Daoy (cell line): ENCODE measurements at places on chromosomes 13 and 19. TPM values are rescaled to one million over a fixed set of nuclear protein-coding genes. Genes with fewer than 3 reads are reported as not detected.

GJB6 gene
- not detected in 2 replicates for total RNA-seq

DNA sequence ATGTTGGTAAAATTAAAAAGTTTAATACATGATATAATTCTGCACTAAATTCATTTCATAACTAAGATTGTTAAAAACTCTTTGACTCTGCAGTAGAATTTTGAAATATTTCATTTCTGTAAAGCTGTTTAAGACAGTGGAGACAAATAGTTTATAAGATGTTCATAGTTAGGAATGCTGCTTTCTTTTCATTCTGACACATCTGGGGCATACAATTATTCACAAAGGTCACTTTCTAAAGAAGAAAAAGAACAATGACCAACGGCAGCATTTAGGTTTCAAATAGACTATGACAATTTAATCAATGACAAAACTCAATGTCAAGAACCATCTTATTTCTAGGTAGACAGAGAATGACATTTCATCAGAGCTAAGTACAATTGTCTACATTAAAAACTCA lies 1422.1 kb downstream of the PCDH9 start:
- no peak for DNase-seq

GRCh38 chr19:2255982-2256685 lies at the start of gene JSRP1:
JSRP1 (minus strand) TSS chr19:2256417; CDS start chr19:2255314, 1,103 bp downstream.
- peak; percentile 7 for DNase-seq

DNA sequence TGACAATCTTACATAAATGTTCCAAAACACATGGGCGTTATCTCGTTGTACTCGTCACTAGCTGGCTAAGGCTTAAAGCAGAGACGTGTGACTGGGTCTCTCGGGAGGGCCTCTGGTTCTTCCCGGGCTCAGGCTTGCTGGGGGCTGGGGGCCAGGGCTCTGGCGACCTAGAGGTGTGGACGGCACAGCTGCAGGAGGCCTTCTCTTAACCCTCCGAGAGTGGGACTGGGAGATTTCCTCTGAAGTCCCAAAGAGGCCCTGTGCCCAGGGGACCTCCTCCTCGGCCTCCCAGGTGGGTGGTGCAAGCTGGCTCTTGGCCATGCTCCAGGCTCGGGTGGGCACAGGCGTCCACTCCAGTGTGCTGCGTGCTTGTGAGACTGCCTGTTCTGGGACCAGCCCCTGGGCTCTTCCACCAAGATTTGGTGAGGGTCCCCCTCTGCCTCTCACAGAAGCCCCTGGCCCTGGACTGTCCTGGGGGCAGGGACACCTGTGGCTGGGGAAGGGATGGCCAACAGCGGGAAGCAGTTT lies 2.2 kb downstream of the CAPS start:
- DNase-seq = no peak

SHC2 gene
- total RNA-seq = 0.11 TPM in 1 of 2 replicates, not detected in the other

ZNF554 gene
- 1.7 and 1.9 TPM in 2 replicates for total RNA-seq

GRCh38 chr19:9917321-9917720 lies 19.0 kb downstream of the OLFM2 start:
- peak; percentile 76 for DNase-seq

- no peak for DNase-seq
These were observed 25.8 kb downstream of the COL4A1 start for GRCh38 chr13:110280985-110281688.

DNA sequence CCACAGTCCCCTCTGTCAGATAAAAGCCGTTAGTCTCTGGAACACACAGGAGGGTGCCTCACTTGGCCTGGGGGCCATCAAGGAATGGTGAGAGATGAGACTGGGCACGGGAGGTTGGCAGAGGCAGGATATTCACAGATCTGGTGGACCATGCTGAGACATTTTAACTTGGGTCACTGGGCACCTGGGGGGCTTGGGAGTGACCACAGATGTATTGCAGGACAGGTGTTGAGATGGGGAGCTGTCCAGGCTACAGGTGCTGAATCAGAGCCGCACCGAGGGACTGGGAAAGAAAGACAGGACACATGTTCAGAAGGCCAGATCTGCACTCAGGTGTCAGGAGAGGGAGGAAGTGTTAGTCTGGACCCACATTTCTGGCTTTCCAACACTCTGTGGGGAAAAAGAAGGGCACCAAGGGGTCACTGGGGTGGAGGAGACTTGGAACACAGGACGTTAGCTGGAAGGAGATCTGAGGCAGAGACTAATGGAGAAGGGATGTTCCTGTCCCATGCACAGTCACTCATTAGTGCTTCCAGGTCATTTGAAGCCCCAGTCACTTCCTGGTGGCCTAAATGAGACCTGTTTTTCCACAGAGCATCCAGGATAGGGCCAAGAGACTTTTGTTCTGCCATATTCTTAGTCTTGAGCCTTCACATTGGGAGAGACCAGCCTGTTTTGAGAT lies 56.1 kb downstream of the CHST8 start:
- no peak for DNase-seq

DNA sequence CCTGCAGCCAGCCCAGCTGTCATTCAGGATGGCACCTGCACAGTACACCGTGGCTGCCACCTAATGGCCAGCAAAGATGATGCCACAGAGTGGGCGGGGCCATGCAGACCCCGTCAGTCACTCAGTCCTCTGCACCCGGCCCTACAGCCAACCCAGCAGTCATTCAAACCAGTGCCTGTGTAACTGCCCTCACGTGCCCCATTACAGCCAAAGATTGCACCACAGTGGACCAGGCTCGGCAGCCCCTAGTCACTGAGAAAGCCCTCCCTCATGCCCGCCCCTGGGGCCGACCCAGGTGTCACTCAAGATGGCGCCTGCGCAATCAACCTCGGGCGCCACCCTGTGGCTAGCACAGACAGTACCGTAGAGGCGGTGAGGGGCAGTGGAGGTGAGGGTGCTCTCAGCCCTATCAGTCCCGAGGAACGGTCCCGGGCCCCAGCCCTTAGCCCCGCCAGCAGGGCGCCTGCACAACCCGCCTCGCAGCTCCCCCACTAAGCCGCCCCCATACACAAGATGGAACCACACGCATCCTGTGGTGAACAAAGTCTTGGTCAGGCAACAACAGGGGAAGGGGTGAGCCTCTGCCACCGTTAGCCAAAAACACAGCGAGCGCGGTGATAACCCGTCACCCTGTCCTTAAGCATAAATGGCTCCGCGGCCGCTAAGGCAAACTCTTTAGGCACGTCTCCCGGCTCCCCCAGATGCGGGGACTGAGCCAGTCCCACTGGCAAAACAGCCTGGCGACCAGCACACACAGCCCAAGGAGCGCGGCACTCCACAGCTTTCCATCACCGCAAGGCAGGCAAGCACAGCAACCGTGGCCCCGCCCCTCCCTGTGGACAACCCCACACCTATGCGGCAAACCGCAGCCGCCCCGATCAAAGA lies 2.3 kb downstream of the PEG3 start:
- peak; percentile 88 for DNase-seq

RFPL4A gene
- 64.2 and 89.1 TPM in 2 replicates for total RNA-seq

DNA sequence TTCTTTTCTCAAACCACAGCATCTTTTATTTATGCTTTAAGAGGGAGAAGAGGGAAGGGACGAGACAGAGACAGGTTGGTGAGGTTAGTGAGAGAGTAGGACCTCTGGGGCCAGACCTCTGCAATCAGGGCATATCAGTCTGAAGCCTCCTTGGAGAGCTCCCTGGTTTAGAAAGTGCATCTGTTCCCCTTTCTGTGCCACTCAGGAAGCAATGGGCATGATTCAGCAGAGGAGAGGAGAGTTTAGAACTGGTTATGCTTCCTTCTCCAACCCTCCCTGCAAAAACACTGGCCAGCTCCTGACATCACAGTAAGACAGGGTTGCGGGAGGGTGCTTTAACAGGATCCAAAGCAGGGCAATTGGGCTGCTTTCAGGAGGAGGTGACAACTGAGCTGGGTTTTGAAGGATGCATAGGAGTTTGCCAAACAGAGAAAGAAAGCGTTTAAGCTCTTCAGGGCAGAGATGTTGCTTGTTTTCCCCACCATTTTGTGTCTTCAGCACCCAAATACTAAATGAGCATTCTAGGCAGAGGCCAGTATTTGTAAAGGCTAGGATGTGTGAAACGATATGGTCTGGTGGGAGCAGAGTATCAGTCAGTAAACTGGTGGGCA lies 33.1 kb downstream of the CERS4 start:
- DNase-seq = no peak

SRRM5 gene
- not detected in 2 replicates for total RNA-seq

DNA sequence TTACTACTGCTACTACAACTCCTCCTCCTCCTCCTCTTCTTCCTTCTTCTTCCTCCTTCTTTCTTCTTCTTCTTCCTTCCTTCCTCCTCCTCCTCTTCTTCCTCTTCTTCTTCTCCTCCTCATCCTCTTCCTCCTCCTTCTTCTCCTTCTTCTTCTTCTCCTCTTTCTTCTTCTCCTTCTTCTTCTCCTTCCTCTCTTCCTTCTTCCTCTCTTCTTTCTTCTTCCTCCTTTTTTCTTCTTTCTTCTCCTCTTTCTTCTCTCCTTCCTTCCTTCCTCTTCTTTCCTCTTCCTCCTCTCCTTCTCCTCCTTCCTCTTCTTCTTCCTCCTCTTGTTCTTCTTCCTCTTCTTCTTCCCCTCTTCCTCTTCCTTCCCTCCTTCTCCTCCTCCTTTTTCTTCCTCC lies 94.7 kb upstream of the MYO16 start:
- DNase-seq = no peak

THSD1 gene
- total RNA-seq = 2.7 and 4.0 TPM in 2 replicates

MISP3 gene
- 0.29 and 1.3 TPM in 2 replicates for total RNA-seq

CACNG8 gene
- 0.48 and 2.9 TPM in 2 replicates for total RNA-seq

DNA sequence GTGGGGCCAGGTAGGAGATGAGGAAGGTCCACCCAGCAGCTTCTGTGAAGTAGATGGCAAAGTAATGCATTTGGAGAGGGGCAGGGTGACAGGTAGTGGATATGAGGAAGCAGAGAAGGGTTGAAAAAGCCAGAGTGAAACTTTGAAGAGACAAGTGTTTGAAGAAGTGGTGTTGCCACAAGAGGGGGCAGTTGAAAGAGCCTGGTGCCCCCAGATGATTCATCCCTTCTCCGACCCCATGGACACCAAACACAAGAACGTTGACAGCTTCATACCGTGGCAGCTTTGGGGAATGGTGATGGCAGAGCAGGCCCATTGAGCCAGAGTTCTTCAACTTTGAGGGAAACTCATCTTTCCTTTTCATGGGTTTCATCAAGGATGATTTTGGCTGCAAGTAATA lies 19.9 kb downstream of the IFNL3 start:
- DNase-seq = peak; percentile 20
